Effector CD4-positive, alpha-beta T cell (primary cell): ENCODE measurements at places on chromosomes 2 and 18.

GRCh38 chr18:59359576-59359952 lies 499 bp upstream of the LMAN1 start:
- no peak for DNase-seq

GRCh38 chr18:37270038-37270665 lies 295.4 kb downstream of the CELF4 start:
- peak; percentile 12 for DNase-seq

DNA sequence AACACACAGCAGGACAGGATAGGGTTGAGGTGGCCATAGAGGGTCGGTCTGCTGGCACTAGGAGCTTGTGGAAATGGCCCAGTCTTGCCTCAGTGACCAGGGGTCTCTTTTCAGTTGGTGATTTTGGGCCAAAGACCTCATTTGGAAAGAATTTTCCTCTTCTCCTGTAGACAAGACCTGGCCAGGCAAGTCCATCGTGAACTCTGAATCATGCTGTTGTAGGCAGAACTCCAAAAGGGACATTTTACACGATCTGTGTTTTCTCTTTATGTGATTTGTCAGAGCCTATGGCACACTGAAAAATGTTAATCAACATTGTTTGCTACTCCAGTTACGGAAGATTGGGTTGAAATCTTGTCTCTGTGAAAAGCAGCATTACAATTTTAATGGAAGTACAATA lies 126.1 kb upstream of the PXDN start:
- DNase-seq = no peak

DNA sequence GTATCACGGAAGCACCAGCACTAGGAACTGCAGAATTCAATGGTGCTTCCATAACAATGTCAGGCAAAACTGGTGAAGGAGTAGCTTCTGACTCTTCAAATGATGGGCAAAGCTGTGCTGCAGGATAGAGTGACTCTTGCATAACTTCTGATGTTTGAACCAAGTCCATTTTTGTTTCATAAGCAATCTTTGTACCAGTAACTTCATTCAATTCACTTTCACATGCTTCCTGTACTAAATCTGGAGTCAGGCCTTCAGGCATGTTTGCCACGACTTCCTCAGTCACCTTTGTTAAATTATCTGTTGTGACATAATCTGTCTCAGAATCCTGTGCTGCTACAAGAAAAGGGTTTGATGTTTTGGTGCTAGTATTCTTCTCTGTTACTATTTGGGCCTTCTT lies 24.0 kb downstream of the RTN4 start:
- no peak for DNase-seq

DNA sequence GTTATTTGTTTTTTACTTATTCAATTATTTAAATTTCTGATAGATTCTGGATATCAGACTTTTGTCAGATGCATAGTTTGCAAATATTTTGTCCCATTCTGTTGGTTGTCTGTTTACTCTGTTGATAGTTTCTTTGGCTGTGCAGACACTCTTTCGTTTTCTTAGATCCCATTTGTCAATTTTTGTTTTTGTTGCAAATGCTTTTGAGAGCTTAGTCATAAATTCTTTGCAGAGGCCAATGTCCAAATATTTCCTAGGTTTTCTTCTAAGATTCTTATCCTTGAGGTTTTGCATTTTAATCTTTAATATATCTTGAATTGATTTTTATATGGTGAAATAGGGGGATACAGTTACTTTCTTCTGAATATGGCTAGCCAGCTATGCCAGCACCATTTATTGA lies 112.7 kb upstream of the SESTD1 start:
- DNase-seq = no peak
